Thymus (tissue), 14 donors: ENCODE measurements at places on chromosomes 5 and 9.
A peak's percentile ranks its signal among the peaks of the same experiment; 100 is the strongest.

- no peak for DNase-seq
Measured at GRCh38 chr9:98135558-98135934, 16.5 kb upstream of the TRIM14 start.

DNA sequence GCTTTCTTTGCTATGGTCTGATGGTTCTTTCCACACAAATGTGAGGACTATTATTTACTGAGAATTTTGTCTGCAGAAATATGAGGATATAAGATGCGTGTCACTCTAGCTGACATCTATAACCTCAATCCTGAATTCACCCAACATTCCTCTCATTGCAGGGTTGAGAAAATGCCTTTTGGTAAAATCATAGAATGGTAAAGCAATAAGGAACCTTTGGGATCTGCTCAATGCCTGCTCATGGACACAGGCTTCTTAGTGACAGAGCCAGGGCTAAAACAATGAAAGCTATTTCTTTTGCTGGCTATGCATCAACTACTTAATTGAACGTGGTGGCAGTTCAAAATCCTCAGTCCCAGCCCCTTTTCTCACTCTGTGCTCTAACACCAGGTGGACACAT, 199.6 kb downstream of the GAS1 start:
- no peak for DNase-seq

DNA sequence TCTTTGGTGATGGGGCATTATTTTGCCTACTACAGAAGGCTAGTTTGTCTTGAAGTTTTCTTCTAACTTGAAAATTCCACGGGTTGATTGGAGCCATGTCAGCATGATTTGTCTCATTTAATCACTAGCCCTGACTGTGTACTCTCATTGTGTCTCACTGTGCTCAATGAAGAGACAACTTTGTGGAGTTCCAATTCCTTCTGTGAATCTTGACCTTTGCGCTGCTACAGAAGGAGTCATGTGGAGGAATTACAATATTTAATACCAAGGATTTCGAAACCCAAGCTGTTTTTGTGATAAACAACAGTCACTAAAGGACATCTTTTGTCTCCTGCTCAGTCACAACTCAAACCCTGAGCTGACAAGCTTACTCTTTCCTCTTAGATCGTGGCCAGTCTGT, 98.6 kb upstream of the ACTBL2 start:
- DNase-seq = no peak

- DNase-seq = no peak
Measured at GRCh38 chr5:61322738-61323725, 9.0 kb upstream of the ZSWIM6 start.

DNA sequence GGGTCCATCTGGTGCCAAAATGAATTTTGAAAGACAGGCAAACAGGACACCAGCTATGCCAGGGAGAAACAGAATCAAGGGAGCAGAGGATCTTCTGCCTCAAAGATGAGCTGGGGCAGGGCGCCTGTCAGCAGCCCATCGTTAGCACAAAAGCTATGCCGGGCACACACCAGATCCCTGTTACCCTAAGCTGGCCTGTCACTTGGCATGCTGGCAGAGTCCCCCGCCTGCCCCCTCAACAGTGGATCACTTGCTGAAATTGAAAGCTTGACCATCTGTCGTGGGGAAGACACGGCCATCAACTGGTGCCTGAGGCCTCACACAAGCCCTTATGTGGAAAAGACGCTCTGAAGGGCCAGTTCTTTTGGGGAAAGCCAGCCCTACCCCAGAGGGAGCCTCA, 256.4 kb downstream of the EBF1 start:
- no peak for DNase-seq

DNA sequence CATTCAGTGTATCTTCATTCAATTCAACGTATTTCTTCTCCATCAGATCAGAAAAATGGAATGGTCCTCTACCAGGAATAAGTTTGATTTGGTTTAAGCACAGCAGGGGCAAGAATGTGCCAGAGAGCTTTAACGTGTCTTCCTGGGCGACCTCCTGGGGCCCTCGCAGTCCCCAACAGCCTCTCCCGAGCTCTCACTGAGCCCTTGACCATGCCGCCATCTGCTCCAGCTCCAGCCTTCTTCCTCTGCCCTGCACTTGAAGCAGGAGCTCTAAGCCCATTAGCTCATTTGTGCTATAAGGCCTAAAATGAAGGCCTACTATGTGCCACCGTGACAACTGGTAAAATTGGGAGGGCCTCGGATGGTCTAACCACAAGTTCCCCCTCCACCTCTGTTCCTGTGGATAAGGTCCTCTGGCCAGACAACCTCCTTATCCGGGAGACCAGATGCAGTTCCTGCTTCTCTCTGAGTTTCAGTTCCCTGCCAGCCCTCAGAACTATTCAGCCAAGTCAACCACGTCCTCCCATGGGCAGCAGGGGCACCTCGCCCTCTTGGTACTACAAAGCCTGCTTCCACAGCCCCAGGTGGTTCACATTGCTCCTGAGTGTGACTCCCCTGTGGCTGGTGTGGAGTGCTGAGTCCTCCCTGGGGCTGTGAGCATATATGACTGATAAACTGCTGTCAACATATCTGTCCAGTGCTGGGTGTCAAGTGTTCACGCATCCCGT, 35.8 kb downstream of the C5orf15 start:
- peak; percentile 6 for DNase-seq

DNA sequence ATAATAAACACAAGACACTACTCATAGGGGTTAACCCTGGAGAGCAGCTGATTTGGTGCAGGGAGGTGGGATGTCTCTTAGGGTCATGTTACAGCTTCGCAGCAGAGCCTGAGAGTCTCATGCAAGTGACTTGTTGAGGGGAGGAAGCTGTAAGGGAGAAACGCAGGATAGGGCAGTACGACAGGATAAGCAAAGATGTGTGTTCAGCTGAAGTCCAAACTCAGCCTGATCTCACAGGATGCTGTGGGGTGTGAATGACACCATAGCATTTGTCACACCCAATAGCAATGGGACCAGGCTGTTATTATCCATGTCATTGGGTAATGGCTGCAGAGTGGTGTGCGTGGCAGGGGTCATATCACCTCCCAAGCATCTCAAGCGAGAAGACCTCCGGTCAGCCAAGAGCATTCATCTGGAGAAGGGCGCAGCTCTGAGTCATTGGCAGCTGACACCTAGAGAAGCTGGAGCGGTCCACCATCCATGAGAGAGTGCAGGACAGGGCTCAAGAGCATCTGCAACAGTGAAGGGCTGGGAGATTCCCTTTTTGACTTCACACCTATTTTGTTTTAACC, 49.2 kb upstream of the RPL26L1 start:
- no peak for DNase-seq

DNA sequence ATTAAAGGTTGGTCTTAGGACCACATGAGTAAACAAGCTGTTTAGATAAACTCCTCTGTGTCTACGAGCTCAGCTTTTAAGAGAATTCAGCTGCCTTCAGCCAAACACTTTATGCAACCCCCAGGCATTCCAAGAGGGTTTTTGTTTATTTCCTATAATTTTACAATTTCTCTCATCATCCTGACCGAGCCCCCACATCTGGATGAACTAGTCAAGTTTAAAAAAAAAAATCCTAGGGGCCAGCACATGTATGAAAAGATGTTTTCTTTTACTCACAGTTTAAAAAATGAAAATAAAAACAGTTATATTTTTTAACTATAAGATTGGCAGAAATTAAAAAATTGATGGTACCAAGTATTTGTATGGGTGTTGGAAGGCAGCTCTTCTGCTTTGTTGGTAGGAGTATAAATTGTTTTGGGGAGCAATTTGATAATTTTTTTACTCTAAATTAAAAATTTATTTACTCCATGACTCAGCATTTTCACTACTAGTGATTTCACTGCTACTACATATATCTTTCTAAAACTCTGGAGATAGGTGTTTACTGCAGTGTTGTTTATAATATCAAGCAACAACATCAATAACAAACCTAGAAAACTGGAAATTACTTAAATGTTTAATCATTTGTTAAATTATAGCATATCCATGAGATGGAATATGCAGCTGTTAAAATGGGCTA, 18.1 kb downstream of the YTHDC2 start:
- no peak for DNase-seq

- no peak for DNase-seq
Measured at GRCh38 chr5:57780306-57780960, 297.8 kb upstream of the ACTBL2 start.

GRCh38 chr5:9046756-9047481, 499.0 kb downstream of the SEMA5A start:
- no peak for DNase-seq

GRCh38 chr5:95285409-95285755, 488 bp upstream of the MCTP1 start:
- no peak for DNase-seq

DNA sequence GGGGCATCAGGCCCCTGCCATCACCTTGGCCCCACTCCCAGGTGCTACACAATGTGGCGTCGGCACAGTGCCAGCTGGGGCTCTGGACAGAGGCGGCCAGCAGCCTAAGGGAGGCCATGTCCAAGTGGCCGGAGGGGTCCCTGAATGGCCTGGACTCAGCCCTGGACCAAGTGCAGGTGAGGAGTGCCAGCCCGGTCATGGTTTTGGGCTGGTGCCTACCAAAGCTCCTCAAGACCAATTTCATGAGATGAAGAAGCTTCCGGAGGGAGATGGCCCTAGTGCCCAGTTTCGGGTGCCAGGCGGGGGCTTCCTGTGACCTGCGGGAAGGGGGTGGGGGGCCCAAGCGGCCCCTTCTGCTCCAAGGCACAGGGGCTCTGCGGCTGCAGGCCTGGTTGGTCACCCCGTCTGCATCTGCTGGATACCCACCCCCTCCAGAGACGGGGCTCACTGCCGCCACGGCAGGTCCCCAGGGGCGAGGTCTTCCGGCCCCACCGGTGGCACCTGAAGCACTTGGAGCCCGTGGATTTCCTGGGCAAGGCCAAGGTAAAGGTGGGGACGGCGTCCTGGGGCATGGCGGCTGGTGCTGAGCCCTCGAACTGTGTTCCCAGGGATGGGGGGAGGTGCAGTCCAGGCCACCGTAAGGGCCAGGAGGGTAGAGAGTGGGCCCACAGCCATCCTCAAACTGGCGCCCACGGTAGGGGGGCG, 5.8 kb downstream of the NOXA1 start:
- DNase-seq = no peak

- DNase-seq = no peak
Measured at GRCh38 chr5:168072665-168073064, 218.8 kb upstream of the WWC1 start.

GRCh38 chr5:53319315-53319714, 161.1 kb upstream of the FST start:
- no peak for DNase-seq

DNA sequence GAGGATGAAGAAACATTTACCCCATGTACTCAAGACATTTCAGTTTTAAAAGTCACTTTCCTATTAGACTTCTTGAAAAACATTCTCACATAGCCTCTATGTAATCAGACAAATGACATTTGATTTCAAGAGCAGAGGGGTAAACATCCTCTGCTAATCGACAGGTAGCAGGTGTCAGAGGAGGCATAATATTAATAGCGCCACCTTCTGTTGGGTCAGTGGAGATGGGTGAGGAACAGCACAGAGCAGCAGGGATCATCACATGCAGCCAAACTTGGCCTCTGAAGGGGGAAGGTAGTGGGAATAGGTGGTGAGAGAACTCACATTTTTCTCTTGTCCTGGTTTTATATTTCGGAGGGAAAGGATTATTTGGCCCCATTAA, 3.3 kb upstream of the LSM11 start:
- DNase-seq = no peak

DNA sequence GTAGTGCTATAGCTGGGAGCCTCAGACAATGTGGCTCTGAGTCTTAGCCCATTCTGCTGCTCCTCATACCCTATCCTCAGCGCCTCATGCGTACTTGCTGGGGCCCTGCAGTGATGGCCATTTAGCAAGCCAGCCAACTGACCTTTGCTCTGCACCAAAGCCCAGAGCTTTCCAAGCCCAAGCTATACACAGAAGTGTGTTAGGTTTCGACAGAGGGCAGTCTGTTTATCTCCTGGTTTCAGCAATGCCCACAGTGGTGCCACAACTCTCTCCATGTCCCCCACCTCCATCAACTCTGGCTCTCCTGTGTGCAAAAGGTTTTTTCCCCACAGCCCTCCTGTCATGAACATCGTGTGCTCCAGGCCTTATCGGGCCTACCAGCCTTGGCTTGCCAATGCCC, 16.9 kb downstream of the GNG10 start:
- DNase-seq = no peak

DNA sequence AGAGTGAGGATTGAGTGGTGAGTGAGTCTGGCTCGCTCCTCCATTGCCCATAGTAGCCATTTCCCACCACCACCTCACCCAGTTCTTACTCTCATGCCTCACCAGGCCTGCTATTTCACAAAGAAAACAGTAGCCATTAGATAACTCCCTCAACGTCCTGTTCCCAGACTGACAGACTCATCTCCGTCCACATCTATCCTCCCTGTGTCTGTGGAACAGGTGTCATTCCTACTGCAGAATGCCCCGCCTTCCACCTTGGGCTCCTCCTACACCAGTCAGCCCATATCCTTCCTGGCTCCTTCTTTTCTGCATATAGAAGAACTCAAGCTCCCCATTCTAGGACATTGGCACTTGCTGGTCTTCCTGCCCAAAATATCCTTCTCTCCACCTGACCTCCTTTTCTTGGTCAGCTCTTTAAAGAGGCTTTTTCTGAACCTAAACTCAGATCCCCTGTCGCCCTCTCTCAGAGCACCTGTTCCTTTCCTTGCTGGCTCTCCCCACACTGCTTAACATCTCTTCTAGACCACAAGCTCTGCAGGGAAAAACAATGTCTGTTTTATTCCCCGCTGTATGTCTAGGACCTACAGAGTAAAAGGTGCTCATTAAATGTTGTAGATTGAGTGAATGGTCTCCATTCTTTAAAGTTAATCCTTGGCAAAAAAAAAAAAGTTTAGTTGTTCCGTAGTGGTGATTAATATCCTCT, 3.2 kb downstream of the TNFAIP8 start:
- DNase-seq = no peak

DNA sequence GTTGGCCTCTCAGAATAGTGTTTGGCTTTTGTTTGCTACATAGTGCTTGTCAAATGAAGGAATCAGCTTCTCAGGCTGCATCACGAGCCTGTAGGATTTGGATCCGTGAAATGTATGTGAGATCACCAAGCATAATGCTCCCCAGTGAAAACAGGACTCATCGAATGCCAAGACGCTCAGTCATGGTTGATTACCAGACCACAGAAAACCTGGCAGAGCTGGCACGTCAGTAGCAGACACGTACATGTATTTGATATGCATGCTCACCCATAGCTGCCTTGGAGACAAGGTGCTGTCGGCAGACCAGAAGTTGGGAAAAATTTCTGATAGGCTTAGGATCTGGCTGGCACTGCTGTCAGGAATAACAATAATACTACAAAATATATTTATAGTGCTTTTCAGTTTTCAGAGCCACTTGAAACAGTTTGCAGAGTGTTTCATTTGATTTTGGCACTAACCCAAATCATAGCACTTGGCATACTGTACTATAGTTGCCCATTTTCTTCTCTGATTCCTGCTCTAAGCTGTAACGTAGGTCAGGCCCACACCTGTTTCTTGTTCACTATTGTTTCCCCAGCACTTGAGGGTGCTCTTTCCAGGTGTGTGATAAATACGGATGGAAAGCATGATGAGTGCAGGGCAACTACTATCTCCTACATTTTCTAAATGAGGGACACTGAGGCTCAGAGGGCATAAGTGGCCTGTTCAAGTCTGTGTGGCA, 226.1 kb downstream of the NR3C1 start:
- DNase-seq = no peak

GRCh38 chr9:93475856-93476255, 22.5 kb upstream of the FAM120AOS start:
- no peak for DNase-seq

- DNase-seq = no peak
Measured at GRCh38 chr5:34976347-34976746, 47.0 kb downstream of the DNAJC21 start.
